ENCODE measurements at places on chromosomes 1 and 21.

- no peak for DNase-seq
Observed at GRCh38 chr1:15900662-15901279, 53.3 kb downstream of the SPEN start.

GRCh38 chr21:36974851-36975192, 8.4 kb upstream of the HLCS start:
- no peak for DNase-seq

DNA sequence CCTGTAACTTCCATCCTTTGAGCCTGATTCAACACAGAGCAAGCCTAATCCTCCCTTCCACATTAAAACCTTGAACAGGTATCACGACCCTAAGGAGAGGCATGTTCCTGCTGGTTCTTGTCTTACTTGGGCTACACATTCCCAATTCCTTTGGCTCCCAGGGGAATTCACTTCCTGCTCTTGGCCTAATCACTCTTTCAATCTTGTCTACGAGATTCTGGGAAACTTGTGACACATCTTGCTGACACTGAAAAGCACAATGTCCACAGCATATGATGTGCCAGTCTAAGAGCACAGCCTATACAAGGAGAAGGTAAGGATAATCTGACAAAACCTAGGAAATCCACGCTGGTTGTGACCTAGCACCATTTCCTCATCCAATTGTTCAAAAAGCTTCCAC, 163.9 kb downstream of the GABPA start:
- DNase-seq: no peak

DNA sequence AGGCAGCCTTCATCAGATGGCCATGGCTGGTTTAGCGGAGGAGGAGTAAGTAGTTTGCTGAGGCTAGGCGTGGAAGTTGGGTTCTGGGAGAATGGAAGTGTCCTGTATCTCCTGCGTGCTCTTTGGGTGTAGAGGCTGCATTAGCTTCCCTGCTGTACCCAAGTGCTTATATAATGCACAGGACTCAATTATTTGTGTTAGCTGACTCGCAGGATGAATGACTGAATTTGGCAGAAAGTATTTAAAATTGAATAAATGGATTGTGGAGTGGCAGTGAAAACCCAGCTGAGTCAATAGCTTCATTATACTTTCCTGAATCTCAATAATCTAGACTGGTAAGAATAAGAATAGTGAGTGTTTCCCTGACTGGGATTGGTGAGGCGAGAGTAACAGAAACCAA, 13.8 kb downstream of the DNTTIP2 start:
- no peak for DNase-seq

DNA sequence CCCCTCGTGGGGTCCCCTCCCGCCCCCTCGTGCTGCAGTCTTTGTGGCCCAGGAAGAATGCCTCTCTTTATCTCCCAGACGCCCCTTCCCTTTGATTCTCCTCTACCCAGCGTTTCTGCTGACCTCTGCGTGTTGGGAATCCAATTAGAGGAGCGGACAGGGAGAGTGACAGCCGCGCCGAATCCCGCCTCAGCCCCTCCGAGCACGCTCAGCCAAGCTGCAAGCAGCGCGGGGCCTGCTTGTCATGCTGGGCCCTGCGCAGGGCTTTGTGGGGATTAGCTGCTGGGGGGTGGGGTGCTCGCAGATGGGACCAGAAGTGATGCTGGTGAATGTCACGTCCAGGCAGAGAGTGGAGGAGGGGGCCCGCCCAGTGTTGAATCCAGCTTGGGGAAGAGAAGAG, 91.1 kb downstream of the EPHB2 start:
- no peak for DNase-seq

- DNase-seq: peak; percentile 71
Observed at GRCh38 chr1:181089676-181090544, 1.4 kb downstream of the IER5 start.

DNA sequence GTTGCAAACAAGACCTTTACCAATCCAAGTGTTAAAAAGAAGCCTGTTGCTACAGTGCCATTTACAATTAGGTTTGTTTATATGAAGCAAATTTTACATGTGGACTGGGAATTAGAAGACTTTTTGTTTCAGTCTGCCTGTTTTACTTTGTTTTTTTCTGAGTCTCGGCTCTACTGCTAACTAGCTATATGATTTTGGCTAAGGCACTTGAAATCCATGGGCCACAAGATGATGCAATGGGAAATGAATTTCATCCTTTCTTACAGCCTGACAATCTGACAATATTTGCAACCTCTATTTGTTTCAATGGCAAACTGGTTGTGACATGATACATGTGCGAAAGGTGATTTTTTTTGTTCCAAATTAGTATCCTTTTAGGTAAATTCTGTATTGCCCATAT, 3.7 kb upstream of the PEX11B start:
- no peak for DNase-seq

DNA sequence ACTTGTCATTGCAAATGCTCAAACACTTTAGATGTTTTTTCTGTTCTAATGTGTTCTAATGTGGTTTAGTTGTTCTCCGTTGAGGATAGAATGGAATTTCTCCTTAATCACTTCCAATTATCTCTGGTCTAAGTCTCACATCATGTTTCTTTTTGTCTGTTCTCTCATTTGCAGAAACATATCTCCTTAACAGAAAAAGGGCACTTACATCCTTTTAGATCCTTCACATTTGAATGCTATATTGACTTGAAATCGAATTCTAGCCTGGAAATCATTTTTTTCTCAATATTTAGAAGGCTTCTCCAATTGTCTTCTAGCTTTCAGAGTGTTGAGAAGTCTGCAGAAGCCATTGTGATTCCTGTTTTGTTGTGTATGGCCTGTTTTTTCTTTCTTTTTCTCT, 7.3 kb upstream of the SAMSN1 start:
- DNase-seq: no peak

- no peak for DNase-seq
Observed at GRCh38 chr1:19429611-19430010, 55.7 kb downstream of the CAPZB start.

GRCh38 chr1:4482526-4482925, 171.9 kb upstream of the AJAP1 start:
- DNase-seq: no peak

GRCh38 chr1:29487291-29487690, 251.0 kb downstream of the PTPRU start:
- no peak for DNase-seq

- no peak for DNase-seq
Observed at GRCh38 chr1:54816951-54817350, 15.8 kb upstream of the TTC22 start.

GRCh38 chr1:69943030-69943429, 262.3 kb downstream of the LRRC40 start:
- no peak for DNase-seq

DNA sequence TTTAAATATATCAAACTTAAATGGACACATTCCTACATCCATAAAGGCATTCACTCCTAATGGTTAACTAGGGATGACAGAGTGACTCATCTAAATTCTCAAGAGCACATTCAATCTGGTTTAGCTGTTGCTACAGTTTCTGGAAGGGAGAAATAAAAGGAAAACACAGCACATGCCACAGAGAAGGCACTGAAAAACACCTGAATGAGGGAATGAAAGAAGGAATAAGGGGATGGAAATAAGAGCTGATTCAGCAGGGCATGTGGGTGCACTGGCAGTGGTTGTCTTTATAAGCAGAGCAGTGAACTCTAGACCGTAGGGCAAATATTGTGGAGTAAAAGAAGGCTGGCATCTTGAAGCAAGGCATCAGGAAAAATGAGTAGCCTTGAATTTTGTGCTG, 79.3 kb downstream of the LHX4 start:
- DNase-seq: no peak

- DNase-seq: no peak
Observed at GRCh38 chr1:236575523-236575922, 28.8 kb downstream of the HEATR1 start.

DNA sequence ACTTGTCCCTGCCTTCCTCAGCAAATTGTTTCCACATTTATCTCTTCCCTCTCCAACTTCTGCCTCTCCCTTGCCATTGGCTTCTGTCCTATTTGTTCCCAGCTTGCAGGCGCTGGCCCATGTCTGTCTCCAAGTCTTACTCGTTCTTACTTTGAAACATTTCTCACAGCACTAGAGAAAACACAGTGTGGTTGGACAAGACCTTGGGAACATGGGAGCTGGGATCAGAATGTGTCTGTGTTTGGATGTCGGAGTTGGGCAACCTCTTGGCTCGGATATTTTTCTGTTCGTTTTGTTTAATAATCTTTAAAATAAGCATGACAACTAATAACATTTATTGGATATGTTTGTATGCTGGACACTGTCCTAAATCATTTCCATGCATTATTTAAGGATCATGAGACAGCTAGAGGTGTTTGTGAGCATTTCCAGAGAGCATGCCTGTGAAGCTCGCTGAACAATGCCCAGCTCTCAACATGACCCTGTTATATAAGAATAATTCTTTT, 5.9 kb upstream of the BRWD1 start:
- no peak for DNase-seq

- no peak for DNase-seq
Observed at GRCh38 chr1:29385966-29386365, 149.6 kb downstream of the PTPRU start.

DNA sequence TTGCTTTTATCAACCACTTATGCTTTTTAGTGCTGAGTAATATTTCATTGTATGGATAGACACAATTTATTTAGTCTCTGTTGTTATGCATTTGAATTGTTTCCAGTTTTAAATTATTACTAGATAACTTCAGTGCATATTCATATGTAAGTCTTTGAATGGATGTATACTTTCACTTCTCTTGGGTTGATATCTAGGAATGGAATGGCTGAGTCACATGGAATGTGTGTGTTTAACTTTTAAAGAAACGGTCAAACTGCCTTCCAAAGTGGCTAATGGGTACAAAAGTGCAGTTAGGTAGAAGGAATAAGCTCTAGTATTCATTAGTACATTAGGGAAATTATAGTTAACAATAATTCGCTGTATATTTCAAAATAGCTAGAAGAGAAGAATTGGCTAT, 82.4 kb downstream of the NPHS2 start:
- no peak for DNase-seq

- no peak for DNase-seq
Observed at GRCh38 chr1:111565079-111565478, 54.5 kb upstream of the RAP1A start.

DNA sequence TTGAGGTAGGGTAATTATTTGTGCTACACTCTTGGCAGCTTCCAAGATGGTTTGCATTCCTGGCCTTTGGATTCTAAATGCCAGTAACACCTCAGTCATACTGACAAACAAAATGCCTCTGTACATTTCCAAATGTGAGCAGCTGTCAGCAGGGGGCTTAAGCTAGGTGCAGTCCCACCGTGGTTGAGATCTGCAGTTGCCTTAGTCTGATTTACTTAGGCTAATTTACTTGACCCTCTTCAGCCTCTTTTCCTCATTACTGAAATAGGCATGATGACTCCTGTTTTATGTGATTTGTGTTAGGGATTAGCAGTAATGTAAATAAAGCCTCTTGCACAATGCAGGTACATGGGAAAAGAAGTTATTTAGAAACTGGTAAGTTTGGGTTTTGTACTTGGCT, 13.5 kb upstream of the SPATA1 start:
- no peak for DNase-seq
